ENCODE measurements at places on chromosomes 2 and 18. TPM values are rescaled to one million over a fixed set of nuclear protein-coding genes. Genes with fewer than 3 reads are reported as not detected.

The CYTIP gene
- total RNA-seq: 766 TPM

The AFF3 gene
- 21.9 TPM for total RNA-seq

The ADAM23 gene
- 0.94 TPM for total RNA-seq

The FSHR gene
- not detected for total RNA-seq

The ACVR1C gene
- 4.1 TPM for total RNA-seq

The BUB1 gene
- total RNA-seq: 6.0 TPM

The RAB6D gene
- total RNA-seq: not detected

The IL1RL1 gene
- 2.7 TPM for total RNA-seq

The CLK1 gene
- 635 TPM for total RNA-seq

Measured in mononuclear cell (primary cell).